Right ventricle myocardium inferior (tissue), 1 donor: ENCODE measurements at places on chromosomes 16 and 17. TPM values are rescaled to one million over a fixed set of nuclear protein-coding genes. Genes with fewer than 3 reads are reported as not detected.

The RAB26 gene
- total RNA-seq, result 0.87 TPM

The SPEM3 gene
- total RNA-seq, result not detected

The ABCC1 gene
- total RNA-seq, result 24.5 TPM

The RSKR gene
- 5.0 TPM for total RNA-seq

The ITGB3 gene
- total RNA-seq, result 3.8 TPM

The TBC1D3K gene
- not detected for total RNA-seq

The NACA2 gene
- total RNA-seq, result not detected

The C16orf74 gene
- total RNA-seq, result 0.95 TPM

The ORC6 gene
- 2.5 TPM for total RNA-seq

The ALDH3A1 gene
- total RNA-seq, result not detected

The RBFOX1 gene
- 68.4 TPM for total RNA-seq

The CCL8 gene
- not detected for total RNA-seq

The B3GNT9 gene
- 9.3 TPM for total RNA-seq

The KRT28 gene
- total RNA-seq, result not detected

The TNFRSF17 gene
- total RNA-seq, result not detected

The IRX5 gene
- 13.2 TPM for total RNA-seq

The SLC38A8 gene
- 3.1 TPM for total RNA-seq

The GPR142 gene
- total RNA-seq, result not detected

The MEOX1 gene
- total RNA-seq, result 11.1 TPM

The GGT6 gene
- total RNA-seq, result 0.14 TPM

The SCIMP gene
- total RNA-seq, result 1.0 TPM

The EVPL gene
- 0.11 TPM for total RNA-seq

The ABCA10 gene
- total RNA-seq, result 7.1 TPM

The KIF2B gene
- not detected for total RNA-seq

The NXN gene
- 18.5 TPM for total RNA-seq

The TP53TG3F gene
- not detected for total RNA-seq

The TBC1D28 gene
- total RNA-seq, result not detected

The NPIPB8 gene
- not detected for total RNA-seq

The LRRC46 gene
- 0.30 TPM for total RNA-seq

The WNK4 gene
- total RNA-seq, result not detected

The OTOP3 gene
- total RNA-seq, result not detected

The CCL16 gene
- not detected for total RNA-seq
